ENCODE measurements at places on chromosomes 16 and 17.

GRCh38 chr16:67661101-67661761, 471 bp downstream of the PARD6A start:
- no peak for DNase-seq
- peak overlapping the region; percentile 96 for H3K4me3 ChIP-seq
- peak overlapping the region; percentile 91 for H3K27ac ChIP-seq
- no peaks in the 10 kb centered on the region for H3K36me3 ChIP-seq

DNA sequence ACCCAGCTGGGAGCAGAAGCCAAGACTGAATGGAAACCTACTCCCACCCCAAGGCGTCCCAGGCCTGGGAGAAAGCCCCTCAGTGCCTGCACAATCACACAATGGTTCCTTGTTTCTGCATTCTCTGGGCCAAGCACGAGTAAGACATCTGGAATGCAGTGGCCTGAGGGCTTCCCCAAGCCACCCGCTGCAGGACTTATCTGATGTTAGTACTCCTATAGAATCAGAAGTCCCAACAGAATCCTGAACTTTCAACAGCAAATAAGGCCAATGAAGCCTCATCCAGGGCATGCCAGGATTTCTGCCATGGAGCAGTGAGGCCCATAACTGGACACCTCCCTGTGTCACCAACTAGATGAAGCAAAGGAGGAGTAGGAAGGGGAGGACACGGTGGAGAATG, 28.6 kb downstream of the MYO18A start:
- H3K4me3 ChIP-seq: no peak overlapping the region
- H3K4me1 ChIP-seq: peaks cover 31% of the 10 kb centered on the region
- no peaks in the 10 kb centered on the region for H3K27me3 ChIP-seq
- no peaks in the 10 kb centered on the region for H3K36me3 ChIP-seq
- peak overlapping the region; percentile 82 for H3K27ac ChIP-seq

GRCh38 chr17:72192800-72193192, 72.0 kb downstream of the SOX9 start:
- H3K27ac ChIP-seq: no peak overlapping the region
- no peaks in the 10 kb centered on the region for H3K27me3 ChIP-seq
- H3K36me3 ChIP-seq: no peaks in the 10 kb centered on the region
- no peaks in the 10 kb centered on the region for H3K4me1 ChIP-seq

GRCh38 chr16:66170989-66171388, 195.5 kb upstream of the CDH5 start:
- H3K4me1 ChIP-seq: no peaks in the 10 kb centered on the region
- no peak for DNase-seq
- no peak overlapping the region for H3K4me3 ChIP-seq
- no peak overlapping the region for H3K27ac ChIP-seq

DNA sequence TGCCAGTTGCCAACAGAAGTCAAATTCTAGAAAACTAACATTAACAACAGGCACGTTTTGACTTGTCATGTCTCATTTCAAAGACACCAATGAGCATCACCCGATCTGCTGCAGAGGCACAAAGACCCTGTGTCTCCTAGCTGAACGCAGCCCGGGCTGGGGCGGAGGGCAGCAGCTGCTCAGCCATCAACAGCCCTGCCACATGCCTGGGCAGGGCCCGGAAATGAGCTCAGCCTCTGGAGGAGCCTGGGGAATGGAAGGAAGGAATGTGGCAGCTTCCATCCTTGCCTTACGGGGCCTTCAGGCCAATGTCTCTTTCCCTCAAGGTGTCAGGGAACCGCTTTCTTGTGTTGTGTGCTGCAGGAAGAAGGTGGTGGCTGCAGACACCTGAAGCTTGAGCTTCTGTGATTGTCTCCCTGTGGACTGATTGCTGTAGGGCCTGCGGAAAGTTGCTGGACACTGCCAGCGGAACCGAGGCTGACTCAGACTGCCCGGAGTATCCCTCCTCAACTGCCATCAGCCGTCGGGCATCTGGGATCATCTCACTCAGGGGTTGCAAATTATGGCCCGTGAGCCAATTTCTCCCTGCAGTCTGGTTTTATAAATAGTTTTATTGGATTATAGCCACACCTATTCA, 7.3 kb downstream of the CDH13 start:
- H3K27ac ChIP-seq: no peak overlapping the region
- no peak overlapping the region for H3K4me3 ChIP-seq
- no peak for DNase-seq
- H3K36me3 ChIP-seq: peaks cover 5% of the 10 kb centered on the region
- H3K27me3 ChIP-seq: peaks cover 22% of the 10 kb centered on the region
- peaks cover 3% of the 10 kb centered on the region for H3K4me1 ChIP-seq

GRCh38 chr16:67100569-67101310, 9.0 kb upstream of the PHAF1 start:
- peaks cover 2% of the 10 kb centered on the region for H3K4me1 ChIP-seq
- no peak overlapping the region for H3K4me3 ChIP-seq
- H3K27ac ChIP-seq: peak overlapping the region; percentile 4
- H3K27me3 ChIP-seq: no peaks in the 10 kb centered on the region
- DNase-seq: no peak

- H3K27me3 ChIP-seq: peaks cover 29% of the 10 kb centered on the region
- H3K4me3 ChIP-seq: no peak overlapping the region
- no peak overlapping the region for H3K27ac ChIP-seq
- DNase-seq: no peak
- H3K36me3 ChIP-seq: peaks cover 2% of the 10 kb centered on the region
These were observed 27.4 kb upstream of the FAM20A start for GRCh38 chr17:68628576-68628957.

DNA sequence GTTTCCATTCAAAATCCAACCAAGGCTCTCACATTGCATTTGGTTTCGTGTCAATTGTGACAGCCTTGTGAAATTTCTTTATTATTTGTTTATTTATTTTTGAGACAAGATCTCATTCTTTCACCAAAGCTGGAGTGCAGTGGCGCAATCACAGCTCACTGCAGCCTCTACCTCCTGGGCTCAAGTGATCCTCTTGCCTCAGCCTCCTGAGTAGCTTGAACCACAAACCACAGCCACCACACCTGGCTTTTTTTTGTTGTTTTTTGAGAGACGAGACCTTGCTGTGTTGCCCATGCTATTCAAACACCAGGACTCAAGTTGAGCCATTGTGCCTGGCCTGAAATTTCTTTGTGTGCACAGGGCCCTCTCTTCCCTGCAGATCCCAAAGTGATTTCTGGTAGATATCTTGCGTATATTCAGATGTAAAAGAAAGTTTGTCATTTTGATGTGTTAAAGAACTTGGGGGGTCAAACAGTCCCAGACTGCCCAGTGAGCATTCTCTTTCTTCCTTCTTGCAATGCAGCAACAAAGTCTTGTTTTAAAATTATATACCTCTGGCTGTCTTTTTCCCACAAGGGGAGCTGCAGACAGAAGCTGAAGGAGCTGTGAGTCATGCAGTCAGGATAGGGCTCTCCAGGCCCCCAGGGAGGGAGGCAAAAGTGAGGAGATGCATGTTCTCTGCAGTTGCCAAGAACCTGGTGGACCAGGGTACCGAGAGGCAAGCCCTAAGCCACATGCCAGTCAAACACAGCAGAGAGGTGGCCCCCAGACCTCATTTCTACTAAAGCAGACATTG, 15.5 kb upstream of the USP22 start:
- peaks cover 4% of the 10 kb centered on the region for H3K4me1 ChIP-seq
- H3K4me3 ChIP-seq: no peak overlapping the region
- DNase-seq: no peak
- no peak overlapping the region for H3K27ac ChIP-seq
